Fibroblast of skin of back (primary cell): ENCODE measurements at places on chromosomes 2 and 18.
A peak's percentile ranks its signal among the peaks of the same experiment; 100 is the strongest.

DNA sequence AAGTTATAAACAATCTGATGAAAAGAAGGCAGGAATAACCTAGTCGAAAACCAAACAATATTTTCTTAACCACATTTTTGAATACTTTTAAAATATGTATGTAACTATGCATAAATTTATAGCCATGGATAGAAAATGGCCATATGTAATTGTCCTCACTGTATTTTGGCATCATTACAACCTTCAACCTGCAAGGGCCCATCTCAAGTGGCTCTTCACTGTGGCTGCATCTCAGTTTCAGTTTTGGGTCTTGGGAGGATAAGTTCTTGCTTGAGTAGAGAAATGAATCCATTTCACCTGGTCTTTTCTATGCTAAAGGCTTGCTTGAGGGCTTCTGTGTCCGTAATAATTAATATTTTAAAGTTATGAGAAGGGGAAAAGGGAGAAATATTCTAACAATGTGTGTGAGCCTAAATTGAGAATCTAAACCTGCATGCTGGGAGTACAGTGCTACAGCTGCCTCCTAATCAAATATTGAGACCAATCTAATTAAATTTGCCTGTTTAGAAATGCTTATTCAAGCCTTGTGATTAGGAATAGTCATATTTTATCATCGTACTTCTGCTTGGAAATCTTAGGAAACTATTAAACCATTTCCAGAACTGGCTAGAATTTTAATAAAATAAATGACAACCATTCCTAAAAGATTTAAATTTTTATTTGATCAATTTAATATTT lies 92.5 kb downstream of the EML4 start:
- DNase-seq, result no peak

GRCh38 chr2:106057206-106057605 lies 136.9 kb downstream of the UXS1 start:
- DNase-seq, result no peak

DNA sequence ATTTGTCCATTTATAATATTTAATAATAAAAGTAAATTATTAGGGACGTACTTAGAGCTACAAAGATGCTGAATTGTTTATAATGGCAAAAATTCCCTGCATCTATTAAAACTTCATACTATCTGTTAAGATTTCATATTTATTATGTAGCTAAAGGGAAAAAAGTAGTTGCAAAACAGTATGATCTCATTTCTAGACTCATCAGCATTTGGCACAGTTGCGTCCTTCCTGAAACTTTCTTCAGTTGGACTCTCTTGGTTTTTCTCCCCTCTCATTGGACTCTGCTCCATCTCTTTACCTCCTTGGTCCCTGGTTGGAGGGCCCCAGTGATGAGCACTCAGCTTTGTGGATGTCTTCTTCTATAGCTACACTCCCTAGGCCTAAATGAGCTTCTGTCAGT lies 99.6 kb downstream of the TMEM247 start:
- DNase-seq, result no peak

GRCh38 chr2:10500601-10501361 lies 52.7 kb upstream of the ODC1 start:
- peak; percentile 6 for DNase-seq

DNA sequence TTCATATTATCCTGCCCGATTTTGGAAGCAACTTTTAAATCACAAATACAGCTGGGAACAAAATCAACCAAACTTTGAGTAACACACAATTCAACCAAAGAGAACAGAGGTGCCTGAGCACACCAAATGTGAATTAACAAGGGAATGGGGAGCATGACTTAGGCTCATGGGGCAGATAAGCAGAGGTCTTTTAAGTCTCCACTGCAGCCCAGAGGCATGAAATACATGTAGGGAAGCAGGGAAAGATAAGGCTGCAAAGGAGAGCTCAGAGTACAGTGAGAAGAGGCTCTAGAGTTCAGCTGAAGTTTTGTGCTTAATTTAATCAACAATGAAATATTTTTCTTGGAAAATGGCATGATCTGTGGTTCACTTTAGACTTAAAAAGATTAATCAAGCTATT lies 49.0 kb downstream of the CYTIP start:
- DNase-seq, result no peak

DNA sequence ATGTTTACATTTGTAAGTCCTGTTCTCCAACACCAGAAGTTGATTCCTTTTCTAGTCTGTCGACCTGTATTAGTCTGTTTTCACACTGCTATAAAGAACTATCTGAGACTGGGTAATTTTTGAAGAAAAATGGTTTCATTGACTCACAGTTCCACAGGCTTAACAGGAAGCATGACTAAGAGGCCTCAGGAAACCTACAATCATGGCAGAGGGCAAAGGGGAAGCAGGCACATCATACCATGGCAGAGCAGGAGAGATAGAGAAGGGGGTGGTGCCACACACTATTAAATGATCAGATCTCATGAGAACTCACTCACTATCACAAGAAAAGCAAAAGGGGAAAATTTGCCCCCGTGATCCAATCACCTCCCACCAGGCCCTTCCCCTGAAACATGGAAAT lies 112.8 kb upstream of the MAP3K20 start:
- DNase-seq, result peak; percentile 75
